Activated T-cell treated with anti-CD3 and anti-CD28 coated beads for 1 hour (primary cell): ENCODE measurements at places on chromosomes 16 and 17.
A peak's percentile ranks its signal among the peaks of the same experiment; 100 is the strongest.

DNA sequence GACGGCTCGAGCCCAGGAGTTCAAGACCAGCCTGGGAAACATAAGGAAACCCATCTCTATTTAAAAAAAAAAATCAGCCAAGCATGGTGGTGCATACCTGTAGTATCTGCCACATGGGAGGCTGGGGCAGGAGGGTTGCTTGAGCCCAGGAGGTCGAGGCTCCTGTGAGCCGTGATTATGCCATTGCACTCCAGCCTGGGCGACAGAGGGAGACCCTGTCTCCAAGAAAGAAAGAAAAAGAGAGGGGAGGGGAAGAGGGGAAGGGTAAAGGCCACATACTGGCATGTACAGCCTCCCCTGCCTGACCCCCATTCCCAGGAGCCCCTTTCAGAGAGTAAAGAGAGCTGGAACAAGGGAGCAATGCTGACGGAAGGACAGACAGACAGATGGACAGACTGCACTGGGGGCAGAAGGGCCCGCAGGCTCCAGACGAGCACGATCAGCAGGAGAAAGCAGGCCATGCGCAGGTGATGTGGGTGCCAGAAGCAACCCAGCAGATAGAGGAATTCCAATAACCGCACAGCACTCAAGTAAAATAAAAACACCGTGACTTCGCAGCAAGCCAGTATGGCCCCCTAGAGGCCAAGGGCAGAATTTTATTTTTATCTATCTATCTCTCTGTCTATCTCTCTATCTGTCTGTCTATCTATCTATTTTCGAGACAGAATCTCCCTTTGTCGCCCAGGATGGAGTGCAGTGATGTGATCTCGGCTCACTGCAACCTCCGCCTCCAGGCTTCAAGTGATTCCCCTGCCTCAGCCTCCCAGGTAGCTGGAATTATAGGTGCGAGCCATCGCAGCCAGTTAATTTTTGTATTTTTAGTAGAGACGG is 27.1 kb upstream of the SNN start:
- peak; percentile 20 for DNase-seq

- peak; percentile 22 for DNase-seq
Observed at GRCh38 chr16:87897521-87898505, 28.5 kb upstream of the SLC7A5 start.

- DNase-seq = no peak
Observed at GRCh38 chr16:30541502-30542329, 7.1 kb upstream of the ZNF747 start.

DNA sequence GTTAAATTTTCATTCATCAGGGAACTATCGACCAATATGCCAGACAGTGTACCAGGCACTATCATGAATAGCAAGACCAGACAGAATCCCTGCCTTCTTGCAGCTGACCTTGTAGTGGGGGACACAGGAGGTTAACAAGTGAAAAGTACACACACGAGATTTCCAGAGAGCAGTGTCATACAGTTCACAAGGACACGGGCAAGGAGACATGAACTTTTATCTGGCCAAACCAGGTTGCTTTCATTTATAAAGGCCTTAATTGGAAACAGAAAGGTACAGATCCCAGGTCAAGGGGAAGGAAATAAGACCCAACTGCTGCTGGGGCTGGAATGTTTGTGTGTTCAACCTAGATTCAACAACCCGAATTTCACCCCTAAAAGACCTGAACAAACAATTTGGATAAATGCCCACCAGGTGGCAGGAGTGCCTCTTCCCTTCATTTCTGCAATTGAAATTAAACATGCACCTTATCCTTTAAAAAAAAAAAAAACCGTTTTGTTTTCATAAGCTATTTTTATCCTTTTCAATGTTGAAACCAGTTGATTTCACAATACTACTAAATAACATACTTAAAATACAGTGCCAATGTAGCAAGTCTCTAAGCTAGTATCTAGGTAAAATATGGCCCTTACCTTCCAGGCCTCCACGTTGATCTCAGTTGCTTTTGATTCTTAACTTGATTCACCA is 65.9 kb downstream of the EMP2 start:
- peak; percentile 14 for DNase-seq

- DNase-seq = no peak
Observed at GRCh38 chr17:14843086-14843795, 421.9 kb downstream of the PMP22 start.

DNA sequence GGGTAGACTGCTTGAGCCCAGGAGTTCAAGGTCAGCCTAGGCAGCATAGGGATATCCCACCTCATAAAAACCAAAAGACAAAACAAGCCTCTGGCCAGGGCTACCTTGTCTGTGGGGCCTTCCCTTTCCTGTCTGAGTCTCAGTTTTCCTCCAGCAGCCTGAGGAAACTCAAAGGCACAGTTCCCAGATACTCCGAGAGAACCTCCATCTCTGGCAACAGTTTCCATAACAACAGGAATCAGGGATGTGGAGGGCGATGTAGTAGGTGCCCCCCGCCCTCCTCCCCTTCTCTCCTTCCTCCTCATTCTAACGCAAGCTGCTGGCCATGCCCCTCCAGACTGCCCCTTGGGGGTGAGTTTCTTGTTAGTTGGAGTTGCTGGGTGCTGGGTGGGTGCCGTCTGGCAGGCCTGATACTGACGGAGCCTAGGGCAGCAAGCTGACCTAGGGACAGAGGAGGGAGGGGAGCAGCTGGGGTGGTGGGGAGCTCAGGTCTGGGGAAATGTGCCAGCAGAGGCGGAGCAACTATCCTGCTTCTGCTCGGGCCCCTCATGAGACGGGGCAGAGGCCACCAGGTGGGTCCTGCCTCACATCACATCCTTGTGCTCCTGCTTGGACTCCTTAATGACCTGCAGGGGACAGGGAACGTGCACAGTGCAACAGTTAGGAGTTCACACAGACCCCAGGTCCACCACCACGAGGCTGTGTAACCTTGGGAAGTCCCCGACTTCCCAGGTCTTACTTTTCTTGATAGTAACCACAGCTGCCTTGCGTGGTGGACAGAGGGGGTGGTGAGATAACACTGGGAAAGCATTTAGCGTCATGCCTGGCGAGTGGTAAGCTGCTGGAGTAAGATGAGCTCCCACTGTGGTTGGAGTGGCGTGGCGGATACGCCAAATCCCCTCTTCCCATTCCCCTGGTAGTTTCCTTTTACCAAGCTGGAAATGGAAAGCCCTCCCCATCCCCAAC is 7.8 kb upstream of the EFTUD2 start:
- no peak for DNase-seq

- DNase-seq = no peak
Observed at GRCh38 chr17:81102869-81103268, 62.4 kb upstream of the PVALEF start.

- no peak for DNase-seq
Observed at GRCh38 chr17:79038545-79039135, 14.7 kb downstream of the C1QTNF1 start.

- no peak for DNase-seq
Observed at GRCh38 chr17:32917842-32918241, 10.1 kb upstream of the TMEM98 start.

DNA sequence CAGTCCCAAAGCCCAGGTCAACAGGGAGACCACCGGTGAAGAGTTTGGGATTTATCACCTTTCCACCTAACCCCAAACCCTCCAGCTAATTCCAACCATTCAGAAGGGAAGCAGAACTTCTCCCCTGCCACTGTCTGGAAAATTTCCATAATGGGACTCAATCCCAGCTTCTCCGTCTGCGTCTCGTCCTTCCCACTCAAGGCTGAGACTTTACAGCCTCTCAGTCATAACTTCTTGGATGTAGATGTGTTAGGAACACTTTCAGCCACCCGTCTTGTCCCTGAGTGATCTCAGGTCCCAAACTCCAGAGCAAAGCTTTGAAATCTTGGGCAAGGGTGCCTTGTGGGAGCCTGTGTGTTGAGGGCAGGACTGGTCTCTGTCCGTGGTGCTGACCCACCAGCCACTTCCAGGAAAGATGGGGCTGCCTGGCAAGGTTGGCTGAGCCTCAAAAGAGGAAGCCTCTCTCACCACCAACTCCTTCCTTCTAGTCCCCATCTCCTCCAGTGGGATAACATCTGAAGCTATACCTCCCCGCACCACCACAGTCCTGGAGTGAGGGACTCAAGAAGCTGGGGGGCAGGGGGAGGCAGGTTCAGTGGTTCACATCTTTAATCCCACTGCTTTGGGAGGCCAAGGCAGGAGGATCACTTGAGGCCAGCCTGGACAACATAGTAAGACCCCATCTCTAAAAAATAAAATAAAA is 9.3 kb downstream of the GAS2L2 start:
- no peak for DNase-seq

DNA sequence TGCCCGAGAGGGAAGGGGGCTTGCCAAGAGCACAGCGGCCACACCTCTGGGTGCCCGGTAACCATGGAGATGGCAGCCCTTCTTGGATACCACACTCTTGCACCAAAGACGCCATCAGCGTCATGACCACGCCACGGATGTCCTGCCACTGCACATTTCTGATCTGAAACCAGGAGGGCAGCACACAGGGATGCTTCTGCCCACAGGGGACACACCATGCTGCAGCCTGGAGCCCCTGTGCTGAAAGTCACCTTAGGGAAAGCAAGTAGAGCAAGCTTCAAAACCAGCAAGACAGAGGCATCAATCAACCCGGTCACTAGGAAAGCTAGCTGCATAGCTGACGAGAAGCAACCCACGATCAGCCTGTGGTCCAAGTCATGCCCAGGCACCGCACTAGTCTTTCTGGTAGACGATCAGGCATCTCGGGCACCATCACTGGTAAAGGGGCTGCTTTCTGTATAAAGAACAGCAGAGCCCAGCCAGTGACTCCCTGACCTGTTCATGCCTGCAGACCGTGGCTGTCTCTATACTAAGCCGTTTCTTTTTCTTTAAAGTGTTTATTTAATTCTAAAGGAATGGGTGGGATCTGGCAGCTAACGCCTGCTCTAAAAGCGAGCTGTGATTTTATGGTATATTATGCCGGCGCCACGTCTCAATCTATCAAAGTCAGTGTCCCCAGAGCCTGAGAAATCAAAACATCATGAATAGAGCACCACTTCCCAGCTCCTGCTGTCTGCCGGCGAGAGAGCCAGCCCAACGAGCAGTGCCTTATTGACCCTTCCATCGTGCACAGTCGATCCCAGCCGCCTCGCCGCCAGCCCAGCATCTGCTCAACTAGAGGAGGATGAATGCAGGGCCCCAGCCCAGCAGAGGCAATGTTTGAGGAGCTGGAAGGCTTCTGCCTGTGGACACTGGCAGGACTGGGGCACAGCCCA is 244.7 kb downstream of the RBFOX3 start:
- DNase-seq = no peak

DNA sequence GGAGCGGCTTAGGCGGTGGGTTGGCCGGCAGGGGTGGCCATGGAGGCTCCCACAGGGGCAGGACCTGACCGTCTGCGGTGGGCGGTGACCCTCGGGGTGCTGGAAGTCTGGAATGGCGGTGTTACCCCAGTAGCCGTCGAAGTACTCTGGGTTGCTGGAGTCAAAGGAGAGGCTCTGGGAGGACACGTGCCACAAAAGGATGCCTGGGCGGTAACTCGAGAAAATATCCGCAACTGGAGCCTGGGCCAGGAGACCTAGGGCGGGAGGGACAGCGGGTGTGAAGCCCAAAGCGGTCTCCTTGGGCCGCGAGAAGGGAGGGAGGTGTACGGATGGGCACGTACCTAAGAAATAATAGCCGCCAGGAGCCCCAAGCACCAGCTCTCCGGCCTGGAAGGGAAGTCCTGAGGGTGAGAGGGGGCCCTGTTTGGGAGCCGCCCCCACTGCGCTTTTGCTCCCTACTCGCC is 4.6 kb downstream of the ITGA2B start:
- no peak for DNase-seq

- DNase-seq = no peak
Observed at GRCh38 chr17:57662644-57663308, 82.3 kb downstream of the CCDC182 start.

GRCh38 chr16:9318764-9319163 is 227.3 kb downstream of the HAPSTR1 start:
- no peak for DNase-seq

DNA sequence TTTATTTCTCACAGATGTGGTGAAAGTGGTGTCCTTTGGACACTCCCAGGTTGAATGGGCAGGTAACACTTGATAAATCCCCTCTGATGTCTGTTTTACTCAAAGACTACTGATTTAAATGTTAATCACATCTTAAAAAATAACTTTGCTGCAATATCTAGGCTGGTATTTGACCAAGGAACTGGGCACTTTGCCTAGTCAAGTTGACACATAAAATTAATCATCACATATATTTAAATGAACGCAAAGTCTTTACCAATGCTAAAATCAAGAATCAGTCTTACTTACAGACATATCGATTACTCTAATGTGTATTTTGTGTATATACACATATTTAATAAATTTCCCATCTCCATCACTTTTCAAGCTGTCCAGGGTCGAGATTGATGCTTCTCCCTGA is 7.0 kb downstream of the MT2A start:
- DNase-seq = no peak

DNA sequence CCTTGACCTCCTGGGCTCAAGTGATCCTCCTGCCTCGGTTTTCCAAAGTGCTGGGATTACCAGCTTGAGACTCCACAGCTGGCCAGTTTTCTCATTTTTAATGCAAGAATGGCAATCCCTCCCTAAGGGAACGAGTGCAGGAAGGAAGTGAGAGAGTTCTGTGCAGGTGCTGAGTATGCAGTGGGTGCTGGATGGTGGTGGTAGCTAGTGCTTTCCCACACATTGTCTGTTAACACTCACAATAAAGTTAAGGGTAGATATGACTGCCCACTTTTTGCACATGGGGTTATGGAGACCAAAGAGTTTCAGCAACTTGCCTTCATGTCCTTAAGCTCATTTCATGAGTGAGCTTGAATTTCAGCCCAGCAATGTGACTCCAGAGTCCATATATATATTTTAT is 18.5 kb downstream of the RGS9 start:
- no peak for DNase-seq

DNA sequence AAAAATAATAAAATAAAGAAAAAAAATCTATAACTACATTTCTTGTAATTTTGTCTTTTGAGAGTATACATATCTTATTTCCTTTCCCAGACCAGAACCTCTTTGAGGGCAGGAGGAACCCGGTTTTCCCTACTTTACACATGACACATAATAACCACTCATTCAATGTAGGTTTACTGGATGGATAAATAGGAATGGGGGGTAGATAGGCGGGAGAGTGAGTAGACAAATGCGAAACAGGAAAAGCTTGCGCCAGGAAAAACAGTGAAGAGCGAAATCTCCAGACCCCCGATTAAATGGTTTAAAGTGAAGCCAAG is 515 bp upstream of the GOSR2 start:
- no peak for DNase-seq

GRCh38 chr17:77592106-77592865 is 366.2 kb upstream of the TNRC6C start:
- DNase-seq = no peak

- no peak for DNase-seq
Observed at GRCh38 chr17:65283704-65284103, 146.5 kb downstream of the RGS9 start.
